Kidney capillary endothelial cell (primary cell): ENCODE measurements at places on chromosomes 1 and 21.

GRCh38 chr21:25859235-25859929 lies 124.6 kb downstream of the GABPA start:
- DNase-seq, result no peak

DNA sequence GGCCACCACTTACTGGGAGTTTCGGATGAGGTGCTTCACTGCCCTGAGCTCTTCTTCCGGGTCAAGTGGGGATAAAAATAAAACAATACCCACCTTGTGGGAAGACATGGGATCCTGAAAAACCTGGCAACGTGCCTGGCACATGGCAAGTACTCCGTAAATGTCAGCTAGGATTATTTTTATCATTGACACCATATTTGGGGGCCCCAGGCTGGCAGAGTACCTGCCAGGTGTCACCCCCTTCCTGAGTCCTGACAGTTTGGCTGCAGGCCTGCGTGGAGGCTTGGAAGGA lies 9.2 kb upstream of the EPHA2 start:
- DNase-seq, result no peak

GRCh38 chr1:6384962-6385361 lies 8.6 kb downstream of the ACOT7 start:
- no peak for DNase-seq

DNA sequence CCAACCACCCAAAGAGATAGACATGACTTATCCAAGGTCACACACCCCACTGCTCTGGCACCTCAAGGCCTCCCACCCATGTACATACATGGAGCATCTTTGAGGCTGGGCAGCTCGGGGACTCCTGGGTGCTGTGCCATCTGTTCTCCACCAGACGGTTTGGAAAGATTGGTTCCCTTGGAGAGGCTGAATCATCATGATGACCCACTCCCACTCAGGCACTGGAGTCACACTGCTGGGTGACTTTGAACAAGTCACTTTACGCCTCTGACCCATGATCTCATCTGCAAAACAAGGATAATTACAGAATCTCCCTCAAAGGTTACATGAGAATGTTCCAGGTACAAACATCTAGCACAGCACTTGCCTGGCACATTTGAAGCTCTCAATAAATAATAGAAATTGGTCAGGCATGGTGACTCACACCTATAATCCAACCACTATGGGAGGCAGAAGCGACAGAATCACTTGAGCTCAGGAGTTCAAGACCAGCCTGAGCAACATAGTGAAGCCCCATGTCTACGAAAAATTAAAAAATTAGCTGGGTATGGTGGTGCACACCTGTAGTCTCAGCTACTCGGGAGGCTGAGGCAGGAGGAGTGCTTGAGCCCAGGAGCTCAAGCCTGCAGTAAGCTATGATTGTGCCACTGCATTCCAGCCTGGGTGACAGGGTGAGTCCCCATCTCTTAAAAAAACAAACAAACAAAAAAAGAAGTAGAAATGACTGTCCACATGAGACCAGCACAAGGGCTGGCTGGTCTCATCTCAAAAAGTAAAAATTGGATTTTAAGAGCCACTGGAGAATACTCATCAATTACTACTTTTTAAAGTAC lies 74.9 kb downstream of the RRAGC start:
- no peak for DNase-seq

- no peak for DNase-seq
Measured at GRCh38 chr1:223052931-223053330, 90.1 kb downstream of the TLR5 start.

GRCh38 chr1:220775240-220775853 lies 11.4 kb upstream of the MTARC1 start:
- DNase-seq, result peak; percentile 42

GRCh38 chr1:177517546-177517945 lies 346.8 kb downstream of the BRINP2 start:
- DNase-seq, result peak; percentile 58

- no peak for DNase-seq
Measured at GRCh38 chr1:247386217-247386616, 29.8 kb upstream of the NLRP3 start.

- DNase-seq, result no peak
Measured at GRCh38 chr1:25550683-25551310, 7.4 kb downstream of the LDLRAP1 start.

DNA sequence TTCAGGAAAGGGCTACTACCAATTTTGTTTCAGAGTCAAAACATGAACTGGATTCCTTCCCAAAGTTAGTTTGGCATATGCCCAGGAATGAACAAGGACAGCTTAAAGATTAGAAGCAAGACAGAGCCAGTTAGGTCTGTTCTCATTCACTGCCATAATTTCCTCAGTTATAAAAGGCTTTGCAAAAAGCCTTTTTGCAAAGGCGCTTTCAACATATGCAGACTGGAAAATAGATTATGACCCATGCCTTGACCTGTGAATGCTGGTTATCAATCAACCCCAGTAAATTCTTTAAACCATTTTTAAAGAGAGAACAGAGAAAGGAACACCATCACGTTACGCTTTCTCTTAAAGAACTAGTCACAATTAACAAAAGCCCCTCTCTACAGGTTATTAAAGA lies 1.7 kb upstream of the FRRS1 start:
- no peak for DNase-seq

- DNase-seq, result no peak
Measured at GRCh38 chr21:45032332-45032731, 42.0 kb upstream of the ADARB1 start.

- DNase-seq, result no peak
Measured at GRCh38 chr1:204147406-204148383, 4.1 kb downstream of the ETNK2 start.

- DNase-seq, result no peak
Measured at GRCh38 chr1:224980181-224980580, 50.7 kb downstream of the DNAH14 start.

- DNase-seq, result peak; percentile 85
Measured at GRCh38 chr1:165397944-165398343, 41.4 kb upstream of the LMX1A start.

DNA sequence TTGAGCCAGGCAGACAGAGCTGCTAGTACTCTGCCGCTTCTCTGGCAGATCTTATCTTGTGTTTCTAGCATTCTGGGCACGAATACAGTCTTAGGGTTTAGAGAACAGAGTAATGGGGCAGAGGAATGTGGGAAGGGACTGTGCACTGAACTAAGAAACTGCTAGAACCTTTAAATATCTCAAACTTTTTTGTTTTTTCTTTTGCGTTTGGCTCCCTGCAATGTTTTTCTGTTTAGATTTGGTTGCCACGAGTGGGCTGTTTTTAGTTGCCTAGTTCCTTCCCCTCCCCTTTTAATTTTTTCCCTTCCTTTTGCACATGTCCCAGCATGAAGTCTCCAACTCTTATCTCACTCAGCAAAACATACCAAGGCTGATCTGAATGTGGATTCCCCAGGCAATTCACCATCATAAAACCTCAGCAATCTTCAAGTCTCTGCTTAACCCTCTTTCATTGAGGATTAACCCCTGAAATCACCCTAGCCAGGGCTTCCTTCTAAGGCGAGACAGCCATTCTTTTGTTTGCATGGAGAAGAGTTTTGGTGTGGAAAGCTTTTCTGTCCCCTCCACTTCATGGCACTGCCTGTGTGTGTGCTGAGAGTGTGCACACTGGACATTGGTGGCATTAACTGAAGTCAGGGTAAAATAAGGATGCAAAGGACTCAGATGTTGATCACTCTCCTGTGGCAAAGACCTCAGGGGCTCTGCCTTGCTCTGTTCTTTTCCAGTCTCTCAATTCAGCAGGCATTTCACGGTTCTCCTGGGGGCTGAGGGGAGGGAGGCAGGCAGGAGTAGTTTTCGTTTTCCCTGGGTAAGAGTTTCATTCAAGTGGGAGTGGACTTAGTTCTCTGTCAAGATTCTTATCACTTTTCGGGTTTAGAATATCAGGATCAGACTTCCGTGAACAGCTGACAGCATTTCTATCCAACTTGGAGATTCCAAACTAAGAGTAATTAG lies 2.8 kb upstream of the ATF3 start:
- no peak for DNase-seq

- no peak for DNase-seq
Measured at GRCh38 chr1:196063294-196063693, 544.9 kb downstream of the KCNT2 start.

- DNase-seq, result no peak
Measured at GRCh38 chr21:15023776-15024175, 41.0 kb downstream of the NRIP1 start.

- no peak for DNase-seq
Measured at GRCh38 chr1:7508052-7508933, 262.8 kb upstream of the VAMP3 start.

- peak; percentile 50 for DNase-seq
Measured at GRCh38 chr1:108643492-108644335, 17.2 kb downstream of the HENMT1 start.

GRCh38 chr21:46604329-46604974 lies 430 bp downstream of the S100B start:
- no peak for DNase-seq

GRCh38 chr21:42460391-42461184 lies 35.4 kb downstream of the RSPH1 start:
- DNase-seq, result no peak

DNA sequence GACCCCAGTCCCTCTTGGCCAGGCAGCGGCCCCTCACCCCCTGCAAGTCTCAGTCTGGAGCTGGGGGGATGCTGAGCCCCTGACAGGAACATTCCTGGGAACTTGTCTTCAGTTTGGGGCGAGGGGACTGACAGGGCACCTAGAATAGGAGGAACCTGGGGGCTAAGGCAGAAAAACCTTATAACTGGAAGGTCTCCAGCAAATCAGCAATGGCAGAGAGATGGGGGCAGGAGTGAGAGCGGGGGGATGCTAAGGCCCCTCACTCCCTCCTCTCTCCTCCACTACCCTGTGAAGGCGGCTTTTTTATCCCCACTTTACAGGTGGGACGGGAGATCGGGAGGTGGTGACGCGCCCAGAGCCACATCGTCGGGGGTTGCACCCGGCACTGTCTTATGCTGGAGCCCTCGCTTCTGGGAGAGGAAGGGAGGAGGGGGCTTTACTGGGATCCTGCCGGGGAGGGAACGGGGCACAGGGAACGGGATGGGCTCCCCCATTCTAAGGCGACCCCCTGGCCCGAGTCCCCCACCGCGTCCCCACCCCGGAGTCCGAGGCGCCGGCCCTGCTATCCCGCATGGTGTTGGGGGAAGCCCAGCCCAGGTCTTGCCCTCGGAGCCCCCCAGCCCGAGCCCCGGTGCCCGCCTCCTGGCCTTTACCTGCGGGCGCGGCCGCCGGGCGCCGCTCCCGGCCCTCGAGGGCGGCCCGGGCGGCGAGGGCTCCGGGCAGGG lies 456 bp downstream of the COL8A2 start:
- DNase-seq, result no peak

- peak; percentile 41 for DNase-seq
Measured at GRCh38 chr1:237851210-237851845, 39.4 kb downstream of the ZP4 start.

DNA sequence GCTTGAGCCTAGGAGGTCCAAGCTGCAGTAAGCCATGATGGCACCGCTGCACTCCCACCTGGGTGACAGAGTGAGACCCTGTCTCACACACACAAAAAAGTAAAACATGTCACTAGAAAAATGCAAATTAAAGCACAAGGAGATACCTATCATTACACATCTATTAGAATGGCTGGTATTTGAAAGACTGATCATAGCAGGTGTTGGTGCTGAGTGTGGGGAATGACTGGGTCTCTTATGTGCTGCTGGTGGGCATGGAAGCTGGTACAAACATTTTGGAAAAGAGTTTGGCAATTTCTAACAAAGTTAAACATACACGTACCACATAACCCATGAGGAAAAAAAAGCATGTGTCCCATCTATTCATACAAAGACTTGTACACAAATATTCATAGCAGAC lies 142.1 kb upstream of the ZBTB40 start:
- no peak for DNase-seq

DNA sequence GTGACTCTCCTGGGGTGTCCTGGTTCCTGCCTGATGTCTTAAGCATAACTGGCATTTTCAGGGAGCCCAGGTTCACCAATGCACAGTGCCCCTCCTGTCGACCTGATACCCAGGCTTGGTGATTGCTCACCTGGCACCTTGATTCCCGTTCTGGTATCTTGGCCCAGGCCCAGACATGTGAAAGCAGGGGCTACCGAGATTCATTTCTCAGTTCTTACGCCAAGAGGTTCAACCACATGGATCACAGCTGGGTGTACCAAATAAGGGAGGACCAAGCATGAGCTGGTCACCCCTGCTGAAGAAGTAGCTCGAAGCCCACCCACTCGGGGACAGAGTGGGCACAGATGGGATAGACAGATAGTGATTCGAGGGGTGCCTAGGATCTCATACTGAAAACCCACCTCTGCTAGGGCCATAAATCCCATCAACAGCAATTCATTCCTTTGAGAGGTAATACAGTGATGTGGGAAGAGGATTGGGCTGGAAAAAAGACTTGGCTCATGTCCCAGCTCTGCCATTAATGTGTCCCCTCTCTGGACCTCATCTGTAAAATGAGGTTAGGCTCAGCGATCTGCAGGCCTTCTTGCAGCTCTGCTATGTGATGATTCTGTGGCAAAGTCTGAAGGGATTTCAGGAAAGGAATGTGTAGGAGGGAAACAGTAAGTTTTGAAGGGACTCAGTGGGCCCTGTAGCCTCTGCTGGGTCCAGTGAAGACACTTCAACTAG lies 2.7 kb downstream of the EPHX1 start:
- DNase-seq, result no peak

GRCh38 chr1:154145986-154146385 lies 8.9 kb downstream of the NUP210L start:
- DNase-seq, result no peak

DNA sequence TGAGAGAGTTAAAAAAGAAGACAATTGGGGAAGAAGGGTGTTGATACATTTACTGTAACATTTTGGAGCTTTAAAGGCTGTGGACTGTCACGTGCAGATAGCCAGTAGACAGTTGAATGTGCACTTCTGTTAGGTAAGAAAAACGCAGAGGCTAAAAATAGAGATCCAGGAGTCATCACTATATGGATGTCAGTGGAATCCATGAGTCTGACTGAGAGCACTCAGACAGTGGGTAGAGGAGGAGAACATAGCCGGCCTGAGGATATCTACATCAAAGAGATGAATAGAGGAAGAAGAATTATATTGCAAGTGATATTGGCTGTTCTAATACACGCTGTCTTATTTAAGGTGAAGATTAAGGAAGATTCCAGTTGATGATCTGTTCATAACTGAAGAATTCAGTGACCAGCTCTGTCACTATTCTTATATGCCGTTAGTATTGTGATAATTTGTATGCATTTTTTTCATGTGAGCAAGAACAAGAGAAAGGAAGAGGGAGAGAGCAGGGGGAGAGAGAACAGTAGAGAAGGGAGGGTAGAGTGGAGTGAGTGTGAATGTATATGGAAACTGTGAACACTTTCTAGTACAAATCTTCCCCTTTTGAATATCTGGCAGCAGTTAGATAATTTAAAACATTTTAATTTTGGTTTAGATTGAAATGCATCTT lies 344.8 kb downstream of the CHRM3 start:
- DNase-seq, result no peak

GRCh38 chr1:245074898-245075297 lies 79.9 kb upstream of the KIF26B start:
- DNase-seq, result no peak
